ENCODE measurements at places on chromosomes 6 and 20.
A peak's percentile ranks its signal among the peaks of the same experiment; 100 is the strongest.

GRCh38 chr20:40781327-40782042, 92.4 kb upstream of the MAFB start:
- no peak for DNase-seq

- no peak for DNase-seq
These were observed 24.6 kb downstream of the GMEB2 start for GRCh38 chr20:63602321-63602720.

DNA sequence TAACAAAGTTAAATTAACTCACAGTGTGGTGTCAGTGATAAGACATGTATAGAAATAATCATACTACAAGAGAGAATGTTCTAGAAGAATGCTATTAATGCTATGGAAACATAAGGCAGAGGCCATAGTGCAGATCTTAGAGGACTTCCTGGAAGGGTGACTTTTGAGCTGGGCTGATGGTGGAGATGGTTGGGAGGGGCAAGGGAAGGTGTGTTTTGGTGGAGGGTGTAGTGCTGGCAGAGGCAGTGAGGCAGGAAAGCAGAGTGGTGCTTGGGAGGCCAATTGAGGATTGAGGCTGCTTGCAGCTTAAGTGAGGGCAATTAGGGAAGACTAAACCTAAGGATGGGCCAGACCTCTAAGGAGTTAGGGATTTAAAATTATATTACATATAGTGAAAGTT, 58.5 kb upstream of the FNDC1 start:
- no peak for DNase-seq

GRCh38 chr6:37966801-37967200, 147.3 kb downstream of the ZFAND3 start:
- DNase-seq, result peak; percentile 69

- no peak for DNase-seq
These were observed 80.8 kb downstream of the PLEKHG1 start for GRCh38 chr6:150680510-150680909.

- DNase-seq, result no peak
These were observed 21.0 kb downstream of the ZMYND8 start for GRCh38 chr20:47335251-47336128.

GRCh38 chr6:103707596-103708325, 1152.0 kb downstream of the HACE1 start:
- DNase-seq, result peak; percentile 5

DNA sequence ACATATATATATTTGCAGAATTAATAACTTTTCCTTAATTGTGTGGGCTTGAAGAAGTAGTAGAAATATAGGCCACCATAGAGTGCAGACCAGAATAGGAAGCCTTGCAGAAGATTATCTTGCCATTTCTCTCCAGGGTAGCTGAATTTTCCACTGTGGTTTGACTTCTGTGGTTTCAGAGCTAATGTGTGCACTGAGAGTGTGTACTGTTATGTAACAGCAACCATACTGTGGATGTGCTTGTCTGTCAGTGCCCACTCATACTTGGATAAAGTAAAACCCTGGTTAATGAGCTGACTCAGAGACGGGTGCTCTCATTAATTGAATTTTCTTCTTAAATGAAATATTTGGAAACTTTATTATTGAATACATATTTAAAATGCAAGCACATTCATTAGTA, 57.2 kb downstream of the CEP43 start:
- DNase-seq, result no peak

DNA sequence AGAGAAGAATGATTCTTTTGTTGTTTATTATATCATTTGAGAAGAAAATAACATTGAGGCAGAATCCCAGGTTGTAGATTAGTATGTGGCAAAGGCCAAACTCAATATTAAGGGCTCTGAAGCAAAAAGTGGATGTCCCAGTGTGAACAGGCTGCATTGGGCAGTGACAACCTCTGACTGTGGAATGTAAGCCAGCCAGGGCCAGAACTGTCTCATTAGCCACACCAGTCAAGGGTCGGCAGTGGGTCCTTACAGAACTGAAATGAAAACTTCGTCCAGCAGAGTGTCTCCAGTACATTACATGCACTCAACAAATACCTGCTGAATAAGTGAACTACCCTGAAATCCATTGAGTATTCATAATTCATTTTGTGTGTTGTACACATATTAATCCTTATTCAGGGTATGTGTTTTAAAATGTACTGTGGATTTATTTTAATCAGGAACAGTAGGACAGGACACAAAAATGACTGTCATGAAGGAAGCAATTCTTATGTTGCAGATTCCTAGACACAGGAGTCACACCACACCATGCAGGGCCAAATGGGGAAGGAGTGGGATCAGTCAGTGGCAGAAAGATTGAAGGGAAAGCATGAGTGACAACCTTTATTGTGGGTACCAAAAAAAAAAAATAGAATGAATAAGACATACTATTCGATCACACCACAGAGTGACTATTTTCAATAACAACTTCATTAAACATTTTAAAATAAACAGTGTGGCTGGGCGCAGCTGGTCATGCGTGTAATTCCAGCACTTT, 64.9 kb upstream of the UTRN start:
- no peak for DNase-seq

DNA sequence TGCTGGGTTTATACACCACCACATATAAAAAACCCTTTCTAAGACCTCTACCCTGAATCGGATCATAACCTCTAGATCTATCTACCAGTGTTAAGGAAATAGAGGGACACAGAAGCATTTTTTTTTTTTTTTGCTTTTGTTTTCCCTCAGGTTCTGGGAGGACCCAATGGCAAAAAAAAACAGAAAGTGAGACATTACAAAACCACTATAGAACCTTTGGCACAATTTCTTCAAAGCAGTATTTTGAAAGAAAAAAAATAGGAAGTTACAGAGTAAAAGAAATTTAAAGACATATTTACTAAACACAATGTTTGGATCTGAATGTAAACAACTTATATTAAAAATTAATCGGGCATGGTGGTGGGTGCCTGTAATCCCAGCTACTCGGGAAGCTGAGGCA, 1258.7 kb upstream of the GJE1 start:
- no peak for DNase-seq

Data from bronchial epithelial cell (primary cell).